ENCODE measurements at places on chromosomes 13 and 19.

DNA sequence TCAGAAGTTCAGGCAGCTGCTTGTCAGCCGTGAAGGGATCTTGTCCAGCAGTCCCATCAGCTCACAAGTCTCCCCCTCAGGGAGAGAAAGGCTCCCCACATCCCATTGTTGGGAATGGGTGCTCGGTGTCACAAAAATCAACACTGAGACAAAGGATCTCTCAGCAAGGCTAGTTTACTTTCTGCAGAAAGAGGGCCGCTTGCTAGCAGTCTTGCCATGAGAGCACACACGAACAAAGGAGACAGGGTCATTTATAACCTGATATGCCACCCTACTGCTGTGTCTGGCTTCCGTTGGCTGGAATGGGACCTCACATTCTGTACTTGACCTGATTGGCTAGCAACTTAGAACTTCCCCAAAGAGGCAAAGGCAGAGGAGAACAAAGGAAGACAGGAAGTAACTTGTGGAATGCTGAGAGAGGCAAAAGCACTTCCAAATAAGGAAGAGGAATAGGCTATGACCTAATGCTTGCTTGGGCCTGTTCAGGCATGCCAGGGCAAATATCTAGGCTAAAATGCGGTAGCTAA is 8.7 kb upstream of the IGFL3 start:
- peak; percentile 59 for DNase-seq

- DNase-seq, result no peak
Measured at GRCh38 chr19:45752639-45753038, 16.4 kb downstream of the SIX5 start.

- no peak for DNase-seq
Measured at GRCh38 chr13:21032656-21033055, 28.7 kb downstream of the LATS2 start.

DNA sequence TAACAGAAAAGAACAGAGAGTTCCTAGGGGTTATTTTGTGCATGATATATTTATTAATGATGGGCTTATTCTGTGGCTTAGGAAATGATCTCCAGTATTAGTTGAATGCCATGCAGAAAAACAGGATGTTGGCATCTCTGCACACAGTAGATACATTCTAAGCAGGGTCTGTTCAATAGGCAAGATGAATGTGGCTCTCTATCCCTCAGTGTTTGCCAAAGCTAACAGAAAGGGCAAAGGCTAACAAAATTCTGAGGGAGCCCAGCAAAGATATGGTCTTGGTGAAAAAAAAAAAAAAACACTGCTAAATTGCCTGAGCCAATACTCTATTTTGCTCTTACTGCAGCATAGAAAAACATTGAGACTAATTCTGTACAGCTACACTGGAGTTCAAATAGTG is 1095.8 kb downstream of the UQCRFS1 start:
- no peak for DNase-seq

DNA sequence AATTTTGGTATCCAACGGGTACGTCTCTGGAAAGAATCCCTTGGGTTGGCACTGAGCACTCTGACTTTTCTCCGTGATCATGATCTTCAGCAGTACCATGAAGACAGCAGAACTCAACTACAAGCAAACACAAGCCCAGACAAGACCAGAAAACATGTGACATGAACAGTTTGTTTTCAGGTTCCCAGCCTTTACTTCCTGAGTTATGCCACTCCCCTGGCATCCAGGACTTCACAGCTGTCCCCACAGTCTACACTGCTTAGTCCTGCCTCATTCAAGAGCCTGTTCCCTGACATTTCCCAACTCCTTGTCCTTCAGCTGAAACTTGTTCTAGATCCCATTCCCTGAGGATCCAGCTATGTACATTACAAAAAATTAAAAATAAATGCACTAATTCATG is 4.9 kb upstream of the N4BP2L1 start:
- DNase-seq, result no peak

GRCh38 chr13:46113596-46113995 is 8.8 kb upstream of the CPB2 start:
- DNase-seq, result peak; percentile 92
